HAP-1 (cell line): ENCODE measurements at places on chromosomes 1 and 21.
A peak's percentile ranks its signal among the peaks of the same experiment; 100 is the strongest.

DNA sequence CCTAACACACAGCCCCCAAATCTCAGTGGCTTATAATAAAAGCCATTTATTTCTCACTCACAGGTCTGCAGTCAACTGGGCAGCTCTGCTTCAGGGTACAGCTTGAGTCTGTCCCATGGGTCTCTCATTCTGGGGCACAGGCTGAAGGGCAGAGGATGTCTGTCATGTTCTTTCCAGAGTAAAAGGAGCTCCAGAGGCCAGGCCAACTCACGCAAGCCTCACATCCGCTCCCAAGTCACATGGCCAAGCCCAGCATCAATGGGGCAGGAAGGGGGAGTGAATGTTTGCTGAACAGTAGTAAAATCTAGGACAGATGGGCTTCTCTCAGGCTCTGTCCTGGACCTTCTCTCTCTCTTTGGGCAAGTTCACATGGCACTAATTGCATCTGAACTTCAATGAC is 7.1 kb upstream of the SSBP3 start:
- DNase-seq: no peak

GRCh38 chr1:10208537-10208936 is 1.8 kb upstream of the KIF1B start:
- DNase-seq: no peak

- no peak for DNase-seq
These were observed 803.8 kb downstream of the ADGRL2 start for GRCh38 chr1:82604524-82604923.

DNA sequence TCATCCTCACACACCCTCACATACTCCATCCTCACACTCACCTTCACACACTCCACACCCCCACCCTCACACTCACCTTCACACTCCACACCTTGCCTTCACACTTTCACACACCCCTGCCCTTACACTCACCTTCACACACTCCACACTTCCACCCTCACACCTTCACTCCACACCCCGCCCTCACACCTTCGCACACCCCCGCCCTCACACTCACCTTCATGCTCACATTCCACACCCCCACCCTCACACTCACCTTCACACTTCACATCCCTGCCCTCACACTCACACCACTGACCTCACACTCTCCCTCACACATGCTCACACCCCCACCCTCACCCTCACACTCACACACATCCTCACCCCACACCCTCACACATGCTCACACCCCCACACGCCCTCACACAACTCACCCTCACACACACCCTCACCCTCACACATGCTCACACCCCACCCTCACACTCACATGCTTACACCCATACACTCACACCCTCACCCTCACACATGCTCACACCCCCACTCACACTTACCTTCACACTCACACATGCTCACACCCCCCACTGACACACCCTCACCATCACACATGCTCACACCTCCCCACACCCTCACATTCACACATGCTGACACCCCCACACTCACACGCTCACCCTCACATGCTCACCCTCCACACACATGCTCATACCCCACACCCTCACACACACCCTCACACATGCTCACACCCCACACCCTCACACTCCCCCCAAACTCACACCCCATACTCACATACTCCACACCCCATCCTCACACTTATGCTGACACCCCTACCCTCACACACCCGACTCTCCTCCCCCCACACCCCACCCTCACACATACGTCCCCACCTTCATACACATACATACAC is 44.5 kb upstream of the EDN2 start:
- DNase-seq: no peak

DNA sequence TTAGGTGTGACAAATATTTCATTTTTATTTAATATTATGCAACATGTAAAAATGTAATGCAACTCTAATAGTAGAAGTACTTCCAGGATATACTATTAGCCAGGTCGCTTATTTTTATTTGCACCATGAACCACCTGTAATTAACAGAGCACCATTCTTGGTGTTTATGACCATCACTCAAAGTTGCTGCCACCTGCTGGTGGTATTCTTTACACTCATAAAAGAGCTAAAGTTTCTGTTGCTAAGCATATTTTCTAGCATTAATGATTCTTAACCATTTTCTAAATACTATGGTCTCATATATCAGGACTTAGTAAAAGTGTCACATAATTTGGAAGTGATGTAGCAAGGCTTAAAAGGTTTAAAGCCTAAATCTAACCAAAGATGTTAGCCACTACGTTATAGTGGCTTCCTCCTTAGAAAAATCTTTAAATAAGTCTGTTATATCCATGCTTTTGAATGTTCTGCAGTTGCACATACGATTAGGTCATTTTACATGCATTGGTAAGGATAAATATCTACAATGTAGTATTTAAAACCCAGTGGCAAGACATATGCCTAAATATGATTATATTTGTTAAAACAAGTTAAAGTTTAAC is 244.5 kb downstream of the NEGR1 start:
- DNase-seq: peak; percentile 47

DNA sequence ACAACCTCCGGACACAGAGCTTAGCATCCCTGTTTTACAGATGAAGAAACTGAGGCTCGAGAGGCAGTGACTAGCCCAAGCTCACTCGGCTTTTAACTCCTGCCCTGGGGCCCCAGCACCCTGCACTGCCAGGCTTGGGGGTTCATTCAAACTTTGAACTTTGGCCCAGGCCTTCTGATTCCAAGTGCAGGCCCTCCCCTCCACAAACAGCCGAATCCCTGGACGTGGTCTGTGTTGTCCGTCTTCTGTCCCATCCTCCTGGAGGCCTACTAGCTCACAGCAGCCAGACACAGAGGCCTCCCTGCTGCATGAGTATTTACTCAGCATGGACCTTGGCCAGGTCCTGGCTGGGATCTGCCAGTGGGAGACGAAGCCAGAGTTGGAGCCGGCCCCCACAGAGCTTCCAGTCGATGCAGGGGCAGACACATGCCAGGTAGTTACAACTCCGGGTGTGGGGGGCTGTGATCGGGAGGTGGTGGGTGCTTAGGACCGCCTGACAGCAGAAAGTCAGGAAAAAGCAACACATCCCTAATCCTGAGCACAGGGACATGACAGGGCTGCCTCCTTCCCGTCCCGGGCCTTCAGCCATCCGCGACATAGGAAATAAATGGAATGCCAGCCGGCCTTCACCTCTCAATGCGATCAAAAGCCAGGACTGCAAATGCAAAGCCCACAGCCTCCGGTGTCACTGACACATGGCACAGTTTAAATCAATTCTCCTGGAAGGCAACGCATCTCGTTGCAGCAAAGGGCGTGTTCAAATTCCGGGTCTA is 7.4 kb downstream of the IFFO2 start:
- no peak for DNase-seq

DNA sequence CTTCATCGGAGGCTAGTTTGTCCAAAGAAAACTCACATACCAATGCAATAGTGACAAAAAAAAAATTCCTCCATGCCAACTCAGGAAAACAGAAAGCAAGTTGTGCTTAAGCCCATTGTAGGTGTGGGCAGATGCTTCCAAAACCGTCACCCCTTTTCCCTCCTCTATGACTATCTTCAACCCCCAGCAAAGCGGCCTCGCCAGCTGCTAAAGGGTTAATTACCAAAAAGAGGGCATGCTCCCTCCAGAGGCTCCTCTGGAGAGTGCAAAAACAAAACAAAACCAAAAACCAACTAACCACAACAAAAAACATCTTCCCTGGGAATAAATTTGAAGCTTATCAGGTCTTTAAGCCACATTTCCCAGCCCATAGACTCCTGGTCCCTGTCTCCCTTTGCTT is 1.2 kb downstream of the LMOD1 start:
- no peak for DNase-seq

GRCh38 chr21:45556645-45557615 is 14.7 kb upstream of the SLC19A1 start:
- DNase-seq: no peak

DNA sequence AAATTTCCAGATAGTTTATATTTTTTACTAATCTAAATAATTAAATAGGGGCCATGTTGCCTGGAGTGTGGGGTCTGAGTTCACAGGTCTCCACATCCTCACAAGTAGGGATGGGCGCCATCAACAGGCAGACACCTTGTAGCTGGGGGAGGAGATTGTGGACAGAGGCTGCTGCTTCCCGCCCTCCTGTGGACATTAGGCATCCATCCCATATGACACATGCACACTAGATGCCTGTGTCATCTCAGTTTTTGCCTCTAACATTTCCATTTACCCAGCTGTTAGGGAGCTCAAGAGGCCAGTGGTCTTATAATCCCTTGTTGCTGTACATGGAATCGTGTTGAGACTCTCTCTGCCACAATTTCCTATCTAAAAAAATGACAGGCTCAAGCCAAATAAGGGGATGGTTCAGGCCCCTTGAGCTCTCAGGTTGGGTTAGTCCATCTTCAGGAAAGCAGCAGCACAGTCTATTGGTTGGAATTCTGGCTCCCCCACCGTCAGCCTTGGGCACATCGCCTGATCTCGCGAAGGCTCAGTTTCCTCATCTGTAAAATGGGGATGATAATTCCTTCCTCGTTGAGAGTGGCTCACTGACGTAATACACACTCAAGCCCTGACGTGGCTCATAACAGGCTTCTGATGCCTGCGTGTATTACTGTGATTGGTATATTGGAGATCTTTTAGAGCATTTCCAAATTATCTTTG is 13.6 kb downstream of the LHX4 start:
- no peak for DNase-seq

- DNase-seq: no peak
These were observed 32.6 kb upstream of the LAMC1 start for GRCh38 chr1:182990413-182991144.

GRCh38 chr1:82371844-82372498 is 571.2 kb downstream of the ADGRL2 start:
- DNase-seq: no peak
